ENCODE measurements at places on chromosomes 5 and 9. TPM values are rescaled to one million over a fixed set of nuclear protein-coding genes. Genes with fewer than 3 reads are reported as not detected.

Gene SV2C
- not detected for total RNA-seq

Gene NTRK2
- 0.12 TPM for total RNA-seq

DNA sequence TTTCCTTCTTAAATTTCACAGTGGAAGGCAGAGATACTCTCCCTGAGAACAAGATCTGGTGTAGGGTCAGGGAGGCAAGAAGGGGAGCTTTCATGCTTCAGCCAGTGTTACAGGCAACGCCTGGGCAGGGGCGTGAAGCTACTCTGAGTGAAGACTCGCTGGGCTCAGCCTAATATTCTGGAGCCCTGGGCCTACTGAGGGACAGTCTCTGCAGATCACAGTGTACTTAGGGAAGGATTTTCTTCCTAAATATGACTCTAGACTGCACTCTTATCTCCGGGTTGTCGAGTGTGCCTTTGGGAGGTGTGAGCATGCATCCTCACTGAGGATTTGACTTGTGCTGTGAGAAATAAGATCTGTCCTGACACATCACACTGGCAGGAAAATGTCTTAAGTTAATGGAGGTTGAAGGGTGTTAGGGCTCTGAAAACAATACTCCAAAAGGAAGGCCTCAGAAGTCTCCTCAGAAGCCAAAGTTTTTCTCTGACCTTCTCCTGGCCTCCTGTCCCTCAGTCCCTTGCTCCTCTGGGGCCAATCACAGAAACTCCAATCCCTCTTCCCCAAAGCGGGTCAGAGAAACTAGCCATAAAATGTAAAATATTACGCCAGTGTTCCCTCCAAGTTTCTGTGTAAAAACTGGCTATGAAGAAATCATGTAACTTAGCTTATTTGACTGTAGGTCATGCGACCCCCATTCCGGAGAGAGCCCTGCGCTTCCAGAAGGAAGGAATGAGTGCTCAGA is 156.8 kb upstream of the TBC1D2 start:
- no peak for DNase-seq

DNA sequence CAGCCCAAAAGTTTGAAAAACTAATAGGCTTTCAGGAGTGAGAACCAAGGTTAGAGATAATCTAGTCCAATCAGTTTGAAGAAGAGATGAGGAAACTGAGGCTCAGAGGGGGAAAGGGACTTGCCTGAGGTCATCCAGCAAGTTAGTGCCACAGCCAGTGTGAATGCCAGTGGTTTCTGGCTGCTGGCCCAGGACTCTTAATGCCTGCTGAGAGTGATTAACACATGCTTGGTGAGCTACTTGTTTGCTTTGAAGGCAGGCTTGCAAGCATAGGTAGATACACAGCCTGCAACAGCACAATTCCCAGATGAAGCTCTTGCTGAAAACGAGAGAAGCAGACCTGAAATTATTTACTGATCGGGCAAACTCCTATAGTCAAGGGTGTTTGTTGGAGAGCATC is 591.6 kb upstream of the SGCD start:
- DNase-seq = no peak

DNA sequence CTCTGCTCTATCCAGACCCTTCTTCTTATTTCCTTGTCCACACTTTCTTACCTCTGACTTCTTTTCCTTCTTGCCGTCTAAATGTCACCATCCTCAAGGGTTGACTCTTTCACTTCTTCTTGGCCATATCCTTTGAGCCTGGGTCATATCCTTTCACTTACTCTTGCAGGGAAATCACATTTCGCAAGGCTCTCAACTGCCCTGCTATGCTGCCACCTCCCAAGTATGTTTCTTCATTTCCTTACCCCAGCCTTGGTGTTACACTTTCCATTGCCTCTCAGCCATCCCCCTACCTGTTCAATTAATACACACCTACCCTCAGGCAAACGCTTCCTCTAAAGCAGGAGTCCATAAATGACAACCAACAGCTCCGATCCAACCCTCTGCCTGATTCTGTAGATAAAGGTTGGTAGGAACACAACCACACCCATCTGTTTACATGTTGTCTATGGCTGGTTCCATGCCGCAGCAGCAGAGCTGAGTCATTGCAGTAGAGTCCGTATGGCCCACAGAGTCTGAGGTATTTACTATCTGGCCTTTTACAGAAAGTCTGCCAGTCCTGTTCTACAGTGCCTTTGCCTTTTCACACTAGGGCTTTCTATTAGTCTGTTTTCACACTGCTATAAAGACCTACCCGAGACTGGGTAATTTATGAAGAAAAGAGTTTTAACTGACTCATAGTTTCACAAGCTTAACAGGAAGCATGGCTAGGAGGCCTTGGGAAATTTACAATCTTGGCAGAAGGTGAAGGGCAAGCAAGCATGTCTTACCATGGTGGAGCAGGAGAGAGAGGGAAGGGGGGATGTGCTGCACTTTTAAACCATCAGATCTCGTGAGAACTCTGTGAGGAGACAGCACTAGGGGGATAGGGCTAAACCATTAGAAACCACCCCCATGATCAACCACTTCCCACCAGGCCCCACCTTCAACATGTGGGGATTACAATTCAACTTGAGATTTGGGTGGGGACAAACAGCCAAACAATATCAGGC is 97.9 kb downstream of the SV2C start:
- no peak for DNase-seq

GRCh38 chr9:108766626-108767161 is 89.1 kb downstream of the ACTL7B start:
- no peak for DNase-seq
